ENCODE measurements at places on chromosomes 5 and 9.

- DNase-seq = no peak
Observed at GRCh38 chr9:35859310-35859989, 10.8 kb downstream of the OR13J1 start.

DNA sequence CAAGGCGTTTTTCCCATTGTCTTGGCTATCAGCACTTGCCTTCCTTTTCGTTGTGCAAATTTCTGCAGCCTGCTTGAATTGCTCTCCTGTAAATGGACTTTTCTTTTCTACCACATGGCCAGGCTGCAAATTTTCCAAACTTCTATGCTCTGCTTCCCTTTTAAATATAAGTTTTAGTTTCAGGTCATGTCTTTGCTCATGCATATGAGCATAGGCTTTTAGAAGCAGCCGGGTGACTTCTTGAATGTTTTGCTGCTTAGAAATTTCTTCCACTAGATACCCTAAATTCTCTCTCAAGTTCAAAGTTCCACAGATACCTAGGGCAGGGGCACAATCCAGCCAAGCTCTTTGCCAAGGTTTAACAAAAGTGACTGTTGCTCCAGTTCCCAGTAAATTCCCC, 22.4 kb upstream of the PTPDC1 start:
- DNase-seq = no peak

- no peak for DNase-seq
Observed at GRCh38 chr9:33850267-33850629, 33.3 kb downstream of the UBE2R2 start.

DNA sequence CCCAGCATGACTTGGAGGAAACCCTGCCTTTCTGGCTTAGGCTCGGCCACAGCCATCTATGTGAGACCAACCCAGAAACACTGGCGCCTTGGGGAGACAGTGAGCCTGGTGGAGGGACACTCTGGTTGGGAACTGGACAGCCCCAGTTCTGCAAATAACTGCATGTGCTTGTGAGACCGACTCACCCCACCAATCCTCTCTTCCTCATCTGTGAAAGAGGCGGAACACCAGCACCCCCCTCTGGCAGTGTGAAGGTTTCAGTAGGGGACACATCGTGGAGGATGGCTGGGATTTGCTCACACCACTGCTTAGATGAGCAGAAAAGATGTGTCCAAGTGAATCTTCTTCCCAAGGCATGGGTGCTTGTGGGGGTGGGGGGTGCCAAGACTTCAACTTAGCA, 43.4 kb upstream of the N4BP3 start:
- DNase-seq = peak; percentile 52

DNA sequence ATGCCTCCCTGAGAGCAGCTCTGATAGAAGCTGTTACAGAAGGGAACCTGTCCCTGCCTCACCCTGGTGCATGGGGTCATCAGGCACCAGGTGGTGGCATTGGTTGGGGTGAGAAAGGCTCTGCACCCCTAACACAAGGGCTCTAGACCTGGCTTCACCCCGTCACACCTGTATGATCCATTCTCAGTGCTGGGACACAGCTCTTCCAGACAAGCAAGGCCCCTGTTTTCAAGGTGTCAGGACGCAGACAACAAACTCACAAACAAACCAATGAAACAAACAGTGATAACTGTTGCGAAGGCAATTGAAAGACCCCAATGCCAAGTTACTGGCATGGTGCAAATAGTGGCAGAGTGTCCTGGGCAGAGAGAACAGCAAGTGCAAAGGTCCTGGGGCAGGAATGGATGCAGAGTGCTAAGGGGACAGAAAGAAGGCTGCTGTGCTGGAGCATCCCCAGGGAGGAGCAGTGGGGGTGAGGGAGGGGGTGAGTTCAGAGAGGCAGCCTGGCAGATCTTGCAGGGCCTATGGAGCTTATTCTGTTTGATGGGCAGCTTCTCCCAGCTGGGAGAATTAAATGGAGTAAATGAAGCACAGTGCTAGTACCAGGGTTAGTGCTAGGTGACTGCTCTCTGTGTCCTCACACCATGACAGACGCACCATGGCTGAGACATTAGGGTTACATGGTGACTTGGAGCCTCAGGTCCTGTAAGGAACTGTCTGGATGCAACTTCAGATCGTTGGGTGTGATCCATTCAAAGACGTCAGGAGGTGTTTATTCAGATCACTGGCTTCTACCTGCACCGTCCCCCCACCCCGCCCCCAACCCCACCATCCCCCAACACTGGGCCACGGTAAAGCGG, 67.9 kb upstream of the UNC5A start:
- peak; percentile 4 for DNase-seq

GRCh38 chr9:84975926-84976325, 306.4 kb downstream of the NTRK2 start:
- no peak for DNase-seq

GRCh38 chr5:35024911-35025510, 22.7 kb downstream of the AGXT2 start:
- DNase-seq = no peak

DNA sequence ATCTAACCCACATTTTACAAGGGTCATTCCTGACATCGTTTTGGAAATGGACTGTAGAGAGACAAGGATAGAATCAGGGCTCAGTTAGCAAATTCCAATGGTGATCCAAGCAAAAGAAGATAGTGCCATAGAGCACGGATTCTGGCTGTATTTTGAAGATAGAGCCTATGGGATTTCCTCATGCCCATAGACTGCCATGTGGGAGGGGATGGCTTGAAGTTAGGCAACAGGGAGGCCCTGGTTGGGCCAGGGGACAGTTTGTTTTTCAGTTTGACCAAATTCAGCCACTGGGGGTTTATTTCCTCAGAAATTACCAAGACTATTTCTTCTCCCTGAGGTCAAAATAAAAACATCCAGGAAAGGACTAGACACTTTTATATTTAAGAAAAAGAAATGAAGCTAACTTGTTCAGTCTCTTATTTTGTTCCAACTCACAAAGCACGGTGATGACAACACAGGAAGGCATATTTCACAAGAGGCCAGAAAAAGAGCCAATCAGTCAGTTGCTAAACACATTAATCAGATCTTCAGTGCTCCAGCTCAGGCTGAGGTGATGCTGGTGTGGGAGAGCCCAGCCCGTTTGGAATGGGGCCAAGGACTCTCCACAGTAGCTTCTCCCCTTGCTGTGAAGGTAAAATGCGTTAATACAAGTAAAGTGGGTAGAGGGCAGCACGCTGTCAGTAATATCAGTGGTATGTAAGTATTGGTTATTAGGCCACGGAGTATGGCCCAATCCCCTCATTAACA, 4.4 kb upstream of the DCTN4 start:
- DNase-seq = peak; percentile 54

- DNase-seq = no peak
Observed at GRCh38 chr9:134127616-134128015, 8.3 kb upstream of the WDR5 start.

DNA sequence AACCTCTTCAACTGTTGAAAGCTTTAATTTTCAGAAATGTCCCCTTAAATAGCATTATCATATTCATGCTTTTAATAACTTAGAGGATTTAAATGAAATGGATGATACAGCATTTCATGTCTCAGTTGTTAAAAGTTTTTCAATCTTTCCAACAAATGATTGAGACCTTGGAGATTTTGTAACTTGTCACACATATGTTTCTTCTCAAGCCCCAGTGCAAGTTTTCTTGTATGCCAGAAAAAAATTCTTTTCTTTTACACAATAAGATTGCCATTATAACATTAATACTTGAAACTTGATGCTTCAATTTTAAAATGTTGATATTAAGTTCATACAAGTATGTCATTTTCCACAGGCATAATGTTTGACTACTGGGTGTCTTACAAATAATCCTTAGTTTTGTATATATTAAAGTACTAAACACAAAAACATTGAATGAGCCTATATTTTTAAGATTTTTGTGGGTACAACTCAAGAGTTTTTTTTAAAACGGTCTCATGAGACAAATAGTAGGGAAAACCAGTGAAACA, 124.5 kb downstream of the AGTPBP1 start:
- no peak for DNase-seq

GRCh38 chr9:132776268-132776667, 101.8 kb downstream of the AK8 start:
- no peak for DNase-seq

GRCh38 chr5:181167814-181168488, 20.6 kb downstream of the OR2V2 start:
- no peak for DNase-seq

DNA sequence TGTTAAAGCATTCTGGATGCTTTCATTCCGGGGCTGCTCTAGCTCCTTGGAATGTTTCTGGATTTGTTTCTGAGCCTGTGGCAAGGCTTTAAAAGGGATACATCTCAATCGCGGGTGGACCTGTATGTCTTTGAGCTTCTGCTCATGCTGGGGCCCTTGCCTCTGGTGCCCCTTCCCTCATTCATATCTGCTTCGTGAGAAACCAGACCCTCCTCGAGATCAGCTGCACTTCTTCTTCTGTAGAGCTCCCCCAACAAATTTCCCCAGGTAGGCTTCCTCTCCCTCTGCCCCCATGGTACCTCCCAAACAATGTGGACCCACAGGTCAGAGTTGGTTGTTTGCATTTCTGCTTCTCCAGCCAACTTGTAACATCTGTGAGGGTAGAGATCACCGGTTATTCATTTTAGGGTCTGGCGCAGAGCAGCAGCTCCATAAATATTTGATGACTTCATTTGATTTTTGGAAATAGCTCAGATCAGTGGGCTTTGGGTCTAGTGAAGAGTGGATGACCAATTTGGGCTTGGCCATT, 6.6 kb downstream of the ZNF618 start:
- no peak for DNase-seq

- no peak for DNase-seq
Observed at GRCh38 chr5:135678640-135679268, 100.0 kb upstream of the CXCL14 start.

DNA sequence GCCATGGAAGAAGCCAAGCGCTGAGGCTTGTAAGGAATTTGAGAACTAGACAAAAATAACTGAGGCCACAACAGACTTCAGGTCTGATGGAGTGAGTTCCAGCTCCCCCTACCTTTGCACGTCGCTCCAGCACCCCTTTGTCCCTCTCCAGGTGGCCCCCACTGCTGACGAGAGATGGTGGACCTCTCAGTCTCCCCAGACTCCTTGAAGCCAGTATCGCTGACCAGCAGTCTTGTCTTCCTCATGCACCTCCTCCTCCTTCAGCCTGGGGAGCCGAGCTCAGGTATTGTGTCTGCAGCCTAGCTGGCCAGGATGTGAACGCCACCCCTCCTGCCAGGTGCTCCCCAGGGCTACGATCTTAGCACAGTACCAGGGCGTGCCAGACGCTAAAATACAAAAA, 5.2 kb downstream of the BTNL9 start:
- DNase-seq = no peak

DNA sequence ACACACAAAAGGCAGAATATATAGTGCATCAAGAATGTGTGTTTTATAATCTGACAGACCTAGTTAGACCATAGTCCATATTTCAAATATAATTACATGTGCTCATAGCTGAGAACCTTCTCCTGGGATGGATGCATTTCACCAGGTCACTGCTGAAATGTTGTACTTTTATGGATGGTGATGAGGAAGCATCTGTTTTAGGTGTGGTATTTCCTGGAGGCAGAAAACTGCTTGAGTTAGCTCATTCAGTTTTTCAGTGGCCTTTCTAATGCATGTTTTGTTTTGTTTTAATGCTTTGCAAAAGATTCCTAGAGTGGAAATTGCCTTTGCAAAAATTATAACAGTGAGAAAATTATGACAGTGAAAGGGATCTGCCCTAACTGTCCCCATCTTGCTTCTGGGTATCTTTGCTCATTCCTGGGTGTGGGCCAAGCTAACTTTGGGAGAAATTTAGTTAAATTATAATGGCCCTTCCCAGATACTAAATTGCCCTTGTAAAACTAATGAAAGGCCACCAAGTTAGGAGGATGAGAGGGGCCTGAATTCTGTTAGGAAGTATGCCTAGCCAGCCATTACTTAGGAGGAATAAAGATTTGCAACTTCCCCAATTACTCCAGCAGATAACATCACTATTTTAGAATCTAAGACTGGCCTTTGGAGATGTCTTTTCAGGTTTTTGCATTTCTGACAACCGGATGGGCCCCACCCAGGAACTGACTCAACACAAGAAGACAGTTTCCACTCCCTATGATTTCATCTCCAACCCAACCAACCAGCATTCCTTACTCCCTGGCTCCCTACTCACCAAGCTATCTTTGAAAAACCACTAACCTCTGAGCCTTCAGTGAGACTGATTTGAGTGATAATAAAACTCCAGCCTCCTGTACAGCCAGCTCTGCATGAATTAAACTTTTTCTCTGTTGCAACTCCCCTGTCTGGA, 7.0 kb upstream of the IL12B start:
- peak; percentile 58 for DNase-seq

DNA sequence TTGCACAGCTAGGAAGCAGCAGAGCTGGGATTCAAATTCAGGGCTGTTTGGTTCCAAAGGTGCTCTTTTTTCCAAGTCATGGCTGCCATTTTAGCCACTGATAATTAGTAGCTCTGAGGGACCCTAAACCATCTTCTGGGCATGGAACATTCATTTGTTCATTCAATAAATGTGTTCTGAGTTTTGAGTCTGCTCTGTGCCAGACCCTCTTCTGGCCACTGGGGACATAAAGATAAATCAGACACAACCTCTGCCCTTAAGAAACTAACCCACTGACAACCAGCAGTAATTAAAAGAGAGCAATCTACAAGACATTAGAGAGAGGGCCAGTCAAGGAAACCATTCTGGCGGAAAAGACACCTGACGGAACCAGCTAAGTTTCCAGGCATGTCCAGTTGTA, 2.0 kb upstream of the CPEB4 start:
- no peak for DNase-seq

DNA sequence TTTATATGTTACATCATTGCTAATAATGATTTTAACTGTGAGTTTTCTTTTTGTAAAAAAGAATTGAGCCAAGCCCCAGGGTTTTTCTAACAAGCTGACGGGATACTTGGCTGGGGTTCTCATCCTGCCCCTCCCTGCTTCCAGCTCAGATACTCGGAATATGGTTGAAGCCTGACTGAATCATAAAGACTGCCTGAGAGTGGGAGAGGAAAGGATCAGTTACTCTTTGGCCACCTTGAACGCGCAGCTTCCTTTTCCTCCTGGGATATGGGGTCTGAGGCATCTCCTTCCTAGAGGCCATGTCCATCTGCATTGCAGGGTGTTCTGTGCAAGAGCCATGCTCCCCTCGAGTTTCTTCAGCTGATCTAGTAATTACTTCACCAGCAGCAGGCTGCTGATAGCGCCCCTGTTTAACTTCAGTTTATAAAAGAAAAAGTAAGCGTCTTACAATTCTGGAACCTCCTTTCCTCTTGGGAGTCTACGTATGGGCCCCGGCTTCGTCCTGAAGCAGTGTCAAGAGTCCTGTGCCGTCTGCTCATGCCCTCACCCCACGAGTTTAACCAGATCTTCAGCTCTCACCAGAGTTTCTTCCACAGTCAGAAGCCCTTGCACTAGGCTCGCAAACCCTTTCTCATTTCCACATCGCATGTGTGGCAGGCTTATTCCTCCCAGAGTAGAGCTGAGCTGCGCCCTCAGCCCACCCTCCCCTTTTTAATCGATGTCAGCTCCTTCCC, 130.0 kb downstream of the MVB12B start:
- DNase-seq = peak; percentile 56

GRCh38 chr5:10145923-10146401, 103.7 kb downstream of the ATPSCKMT start:
- DNase-seq = peak; percentile 60

DNA sequence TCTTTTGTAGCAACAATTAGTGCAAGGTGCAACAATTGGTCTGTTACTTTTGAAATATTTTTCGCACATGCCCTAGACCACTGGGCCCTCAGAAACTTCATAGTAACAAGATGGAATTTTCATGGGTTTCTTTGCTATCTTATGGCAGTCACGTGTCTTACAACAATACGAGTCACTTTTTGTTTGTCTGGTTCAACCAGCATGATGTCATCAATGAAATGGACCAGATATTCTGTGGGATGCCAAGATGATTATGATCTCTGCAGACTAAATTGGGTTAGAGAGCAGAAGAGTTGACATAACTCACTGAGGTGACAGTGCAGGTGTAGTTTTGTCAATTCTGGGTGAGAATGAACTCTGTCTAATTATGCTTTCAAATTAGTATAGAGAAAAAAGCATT, 239.6 kb upstream of the RIOK2 start:
- no peak for DNase-seq
